Stimulated activated CD4-positive, alpha-beta T cell treated with anti-CD3 and anti-CD28 coated beads, Interleukin-2, amount 100 ng/mL, for 24 hours (primary cell): ENCODE measurements at places on chromosomes 16 and 17.

DNA sequence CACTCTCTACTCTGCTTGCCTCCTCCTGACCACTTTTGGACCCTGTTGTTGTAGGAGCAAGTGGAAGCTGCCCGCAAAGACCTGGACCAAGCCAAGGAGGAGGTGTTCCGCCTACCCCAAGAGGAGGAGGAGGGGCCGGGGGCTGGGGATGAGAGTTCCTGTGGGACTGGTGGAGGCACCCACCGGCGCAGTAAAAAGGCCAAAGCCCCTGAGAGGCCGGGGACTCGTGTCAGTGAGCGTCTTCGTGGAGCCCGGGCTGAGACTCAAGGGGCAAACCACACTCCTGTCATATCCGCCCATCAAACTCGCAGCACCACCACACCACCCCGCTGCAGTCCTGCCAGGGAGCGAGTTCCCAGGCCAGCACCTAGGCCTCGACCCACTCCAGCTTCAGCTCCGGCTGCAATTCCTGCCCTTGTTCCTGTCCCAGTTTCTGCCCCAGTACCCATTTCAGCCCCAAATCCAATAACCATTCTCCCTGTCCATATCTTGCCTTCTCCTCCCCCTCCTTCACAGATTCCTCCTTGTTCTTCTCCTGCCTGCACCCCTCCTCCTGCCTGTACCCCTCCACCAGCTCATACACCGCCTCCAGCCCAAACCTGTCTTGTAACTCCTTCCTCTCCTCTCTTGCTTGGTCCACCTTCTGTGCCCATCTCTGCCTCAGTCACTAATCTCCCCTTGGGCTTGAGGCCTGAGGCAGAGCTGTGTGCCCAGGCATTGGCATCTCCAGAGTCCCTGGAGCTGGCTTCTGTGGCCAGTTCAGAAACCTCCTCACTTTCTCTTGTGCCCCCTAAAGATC, 11.0 kb upstream of the PHKG2 start:
- no peak for DNase-seq

DNA sequence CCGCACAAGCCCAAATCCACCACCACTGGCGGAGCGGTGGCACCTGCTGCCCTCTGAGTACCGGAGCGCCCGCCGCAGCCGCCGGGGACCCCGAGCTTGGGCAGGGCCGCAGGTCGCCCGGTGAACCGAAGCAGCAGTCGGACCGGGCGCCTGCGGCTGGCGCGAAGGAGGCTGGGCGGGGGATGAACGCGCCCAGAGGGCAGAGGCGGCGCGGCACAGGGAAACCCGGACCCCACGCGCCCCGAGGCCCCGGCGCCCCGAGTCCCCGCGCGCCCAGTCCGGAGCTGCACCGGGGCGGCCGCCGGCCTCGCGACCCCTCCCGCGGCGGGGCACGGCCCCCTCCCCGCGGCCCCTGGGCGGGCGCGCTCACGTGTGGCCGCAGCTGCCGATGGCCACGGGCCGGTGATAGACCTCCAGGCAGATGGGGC, 393 bp downstream of the RNF166 start:
- peak; percentile 38 for DNase-seq

DNA sequence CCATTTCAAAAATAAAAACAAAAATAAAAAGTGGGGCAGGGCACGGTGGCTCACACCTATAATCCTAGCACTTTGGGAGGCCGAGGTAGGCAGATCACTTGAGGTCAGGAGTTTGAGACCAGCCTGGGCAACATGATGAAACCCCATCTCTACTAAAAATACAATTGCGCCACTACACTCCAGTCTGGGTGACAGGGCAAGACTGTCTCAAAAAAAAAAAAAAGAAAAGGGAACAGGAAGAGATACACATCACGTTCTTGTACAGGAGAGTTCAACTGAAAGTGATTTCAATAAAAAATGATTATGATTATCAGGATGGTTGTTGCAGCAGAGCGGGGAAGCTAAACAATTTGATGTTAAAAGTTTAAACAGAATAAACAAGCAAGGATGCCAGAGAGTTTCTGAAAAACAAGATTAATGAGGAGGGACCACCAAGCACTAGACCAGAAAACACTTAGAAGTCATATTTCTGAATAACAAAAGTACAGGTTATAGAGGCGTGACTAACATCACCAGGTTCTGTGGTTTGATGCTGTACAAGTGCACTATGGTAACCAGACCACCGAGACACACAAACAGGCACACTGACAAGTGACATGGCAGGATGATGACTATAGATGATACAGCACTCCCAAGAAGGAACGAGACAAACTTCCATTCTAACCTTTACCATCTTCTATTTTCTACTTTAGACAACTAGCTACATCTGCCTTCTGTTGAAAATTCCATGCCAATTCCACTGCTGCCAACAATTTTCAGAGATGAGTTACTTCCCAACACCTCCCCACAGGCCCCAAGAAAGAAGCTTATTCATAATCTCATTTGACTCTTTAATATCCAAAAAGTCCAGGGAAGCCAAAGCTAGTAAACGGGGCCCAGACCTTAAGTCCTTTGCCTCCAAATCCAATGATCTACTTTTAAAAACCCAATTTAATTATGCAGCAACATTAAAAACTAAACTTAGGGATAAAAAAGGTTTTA, 11.8 kb downstream of the DNAJA2 start:
- peak; percentile 17 for DNase-seq

DNA sequence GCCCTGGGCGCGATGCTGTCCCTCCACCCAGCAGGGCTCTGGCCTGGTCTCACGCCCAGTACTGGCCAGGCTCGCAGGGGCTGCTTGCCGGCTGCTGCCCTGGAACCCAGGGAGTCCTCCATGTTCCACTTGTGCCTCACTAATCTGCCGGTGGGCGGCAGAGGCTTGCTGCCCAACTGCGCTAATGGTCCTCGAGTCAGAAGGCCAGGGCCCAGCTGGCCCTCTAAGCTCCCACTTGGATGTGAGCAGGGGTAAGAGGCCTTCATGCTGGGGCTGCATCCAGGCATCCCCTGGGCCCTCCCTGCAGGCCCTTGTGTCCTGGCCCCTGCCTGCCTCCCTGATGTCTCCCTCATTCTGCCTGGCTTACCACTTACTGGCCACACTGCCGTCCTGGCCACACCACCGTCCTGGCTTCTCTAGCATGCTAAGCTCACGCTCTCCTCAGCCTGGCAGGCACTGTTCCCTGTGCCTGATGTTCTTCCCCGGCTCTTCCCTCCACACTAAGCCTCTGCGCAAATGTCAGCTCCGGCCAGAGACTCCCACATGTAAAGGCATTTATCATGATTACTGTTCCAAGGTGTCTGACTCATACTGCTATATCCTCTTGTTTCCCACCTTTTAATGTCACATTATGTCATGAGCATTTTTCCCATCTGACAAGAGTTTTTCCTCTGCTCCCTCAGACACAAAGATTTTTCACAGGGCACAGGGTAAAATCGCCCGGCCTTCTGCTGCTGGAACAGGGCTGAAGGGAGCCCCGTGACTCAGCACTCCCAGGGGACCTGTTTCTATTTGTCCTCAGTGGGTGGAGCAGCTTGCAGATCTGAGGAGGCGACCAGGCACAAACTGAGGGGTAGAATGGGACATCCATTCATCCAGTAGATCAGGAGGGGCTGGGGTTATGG, 15.9 kb downstream of the B9D1 start:
- DNase-seq = no peak

- peak; percentile 67 for DNase-seq
These were observed 58.3 kb upstream of the LGALS9 start for GRCh38 chr17:27572665-27573064.

- peak; percentile 88 for DNase-seq
These were observed at the start of gene ANTKMT for GRCh38 chr16:720990-721764. Gene ANTKMT, plus strand, starts transcription at chr16:721146. Its CDS starts 129 bp downstream, at chr16:721275.

DNA sequence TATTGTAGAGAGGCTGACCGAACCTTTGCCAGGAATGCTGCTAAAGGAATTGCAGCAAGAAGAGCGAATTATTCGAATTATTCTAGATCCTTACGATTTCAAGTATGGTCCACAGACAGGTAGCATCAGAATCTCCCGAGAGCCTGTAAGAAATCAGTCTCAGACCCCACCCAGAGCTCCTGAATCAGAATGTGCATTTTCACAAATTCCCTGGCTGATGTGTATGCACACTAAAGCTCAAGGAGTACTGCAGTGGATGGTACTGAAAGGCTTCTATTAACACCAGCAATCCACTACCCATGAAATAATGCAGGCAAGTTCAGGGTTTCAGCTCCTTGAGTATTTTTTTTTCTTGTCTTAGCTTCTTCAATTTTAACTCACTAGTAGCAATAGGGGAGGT, 49.4 kb downstream of the ZZEF1 start:
- DNase-seq = no peak

GRCh38 chr17:63086483-63087185, 120.6 kb downstream of the TANC2 start:
- DNase-seq = no peak

DNA sequence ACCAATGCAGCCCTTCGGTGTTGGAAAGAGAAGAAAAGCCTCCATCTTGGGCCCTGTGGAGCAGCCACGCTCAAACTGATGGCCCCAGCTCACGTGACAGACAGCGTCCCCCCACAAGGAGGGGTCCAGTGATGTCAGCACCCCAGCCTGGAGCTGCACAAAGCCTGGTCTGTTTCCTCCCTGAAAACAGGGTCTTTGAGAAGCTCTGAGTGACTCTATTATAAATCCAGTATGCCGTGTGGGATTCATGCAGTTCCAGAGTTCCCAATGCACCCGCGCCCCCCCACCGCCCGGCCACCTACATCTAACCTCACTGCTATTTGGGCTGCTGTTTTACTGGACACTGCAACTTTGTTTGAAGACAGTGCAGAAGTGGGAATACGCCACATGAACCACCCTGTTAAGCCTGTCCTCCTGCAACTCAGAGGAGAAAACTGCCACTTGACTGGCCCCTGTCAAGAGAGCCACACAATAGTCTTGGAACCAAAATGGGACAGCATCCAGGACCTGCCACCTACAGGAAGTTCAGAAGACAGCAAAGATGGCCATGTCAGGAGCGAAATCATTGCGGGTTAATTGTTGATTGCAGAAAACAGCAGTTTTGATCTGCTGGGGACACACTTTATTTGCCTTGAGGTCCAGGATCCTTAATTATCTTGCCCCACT, 33.1 kb downstream of the PMP22 start:
- no peak for DNase-seq

- DNase-seq = no peak
These were observed 5.3 kb upstream of the PPM1D start for GRCh38 chr17:60594734-60595133.

DNA sequence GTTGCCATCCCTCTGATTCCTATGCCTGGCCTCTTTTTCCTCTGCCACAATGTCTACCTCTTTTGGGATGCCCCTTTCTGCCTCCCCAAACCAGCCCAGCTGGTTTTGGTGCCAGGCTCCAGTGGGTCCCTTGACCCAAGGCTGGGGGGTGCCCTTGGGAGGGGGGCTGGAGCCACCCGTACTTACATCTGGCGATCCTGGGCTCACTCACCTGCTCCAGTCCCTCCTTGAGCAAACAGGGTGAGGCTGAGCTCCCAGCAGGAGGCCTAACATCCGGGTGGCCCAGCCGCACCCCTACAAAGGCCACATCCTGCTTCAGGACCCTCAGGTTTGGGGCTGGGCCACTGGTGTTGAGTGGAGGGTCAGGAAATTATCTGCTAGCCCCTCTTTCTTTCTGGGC, 1.2 kb downstream of the ERN2 start:
- DNase-seq = no peak

DNA sequence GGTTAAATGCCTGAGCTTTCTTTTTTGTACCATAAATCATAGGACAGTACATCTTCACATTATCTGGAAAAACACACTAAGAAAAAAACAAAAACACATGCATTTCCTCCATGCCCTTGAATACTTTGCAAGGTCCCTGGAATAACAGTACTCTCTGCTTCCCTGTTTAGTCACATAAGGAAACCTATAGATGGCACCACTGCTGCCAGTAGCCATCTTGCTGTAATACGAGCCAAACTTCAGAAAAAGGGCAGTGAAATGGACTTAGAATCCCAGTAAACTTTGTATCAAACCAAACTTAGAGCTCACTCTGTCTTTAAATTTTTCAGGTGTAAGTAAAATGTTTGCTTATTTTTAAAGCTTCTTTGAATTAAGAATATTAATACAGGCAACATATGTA, 435.5 kb downstream of the KCNJ2 start:
- DNase-seq = no peak

DNA sequence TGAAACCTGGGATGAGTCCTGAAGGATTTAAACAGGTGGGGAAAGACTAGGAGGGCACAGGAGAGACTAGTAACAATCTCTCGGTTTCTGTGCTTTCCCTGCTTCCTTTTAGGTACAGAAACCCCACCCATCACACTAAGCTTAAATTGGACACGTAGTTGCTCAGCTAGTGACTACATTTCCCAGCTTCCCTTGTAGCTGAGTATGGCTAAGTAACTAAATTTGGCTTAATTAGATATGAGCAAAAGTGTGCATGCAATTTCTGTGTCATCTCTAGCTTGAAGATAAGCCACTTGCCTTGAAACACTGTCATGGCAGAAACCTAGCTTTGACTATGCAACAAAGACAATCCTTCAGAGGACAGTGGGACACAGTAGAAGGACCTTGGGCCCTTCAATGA, 36.5 kb downstream of the CACNG1 start:
- no peak for DNase-seq

DNA sequence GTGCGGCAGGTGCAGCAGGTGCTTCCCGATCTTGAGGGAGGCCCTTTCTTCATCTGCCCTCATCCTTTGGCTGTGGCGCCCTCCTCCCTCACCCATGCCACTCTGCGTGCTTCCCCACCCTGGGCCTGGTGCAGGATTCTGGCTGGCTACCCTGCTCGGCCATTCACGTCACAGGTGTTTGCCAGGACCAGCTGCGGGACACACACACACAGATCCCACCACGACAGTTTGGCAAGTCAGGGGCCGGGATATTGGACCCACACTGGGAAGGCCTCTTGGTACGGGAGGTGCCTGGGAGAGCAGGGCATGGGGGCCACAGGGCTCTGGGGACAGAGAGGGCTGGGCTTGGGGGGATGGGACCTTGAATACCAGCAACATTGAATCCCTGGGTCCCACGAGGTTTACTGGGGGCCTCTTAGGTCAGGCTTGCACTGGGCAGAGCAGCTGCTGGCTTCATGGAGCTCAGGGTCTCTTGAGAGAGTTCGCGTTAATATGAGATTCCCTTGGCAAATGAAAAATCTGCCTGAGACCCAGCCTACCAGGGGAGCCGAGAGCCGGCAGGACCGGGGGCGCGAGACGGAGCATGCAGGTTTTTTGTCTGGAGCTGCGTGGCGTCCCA, 15.1 kb downstream of the ADCY7 start:
- DNase-seq = no peak

- DNase-seq = no peak
These were observed 195.8 kb downstream of the KCNJ2 start for GRCh38 chr17:70365091-70365583.

DNA sequence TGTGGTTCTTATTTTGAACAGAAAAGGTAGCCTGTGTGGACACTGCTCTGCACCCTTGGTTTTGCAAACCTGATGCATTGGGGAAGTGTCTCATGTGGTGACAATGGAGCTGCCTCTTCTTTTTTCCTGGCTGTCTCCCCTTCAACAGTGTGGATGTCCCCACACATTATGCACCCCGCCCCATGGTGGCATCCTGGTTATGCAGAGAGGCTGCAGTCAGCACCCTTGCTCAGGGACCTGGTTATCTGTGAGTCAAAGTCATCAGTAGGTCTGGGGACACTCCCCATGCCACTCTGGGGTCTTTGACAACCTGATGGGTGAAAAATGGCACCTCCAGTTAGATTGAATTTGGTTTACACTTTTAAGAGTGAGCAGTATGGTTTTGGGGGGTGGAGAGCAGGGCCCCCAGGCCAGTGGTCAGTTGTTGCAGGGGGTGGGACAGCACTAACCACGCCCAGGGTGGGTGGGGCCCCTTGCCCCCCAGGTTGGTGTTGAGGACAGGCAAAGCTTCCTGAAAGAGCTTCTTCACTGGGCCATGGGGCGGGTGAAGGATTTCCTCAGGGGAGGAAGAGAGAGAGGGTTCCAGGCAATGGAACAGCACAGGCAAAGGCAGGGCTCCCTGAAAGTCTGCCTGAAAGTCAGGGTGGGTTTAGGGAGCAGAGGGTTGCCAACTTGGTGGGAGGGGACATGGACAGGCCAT, 24.6 kb upstream of the KCNJ12 start:
- DNase-seq = no peak
